Activated naive CD4-positive, alpha-beta T cell treated with Interleukin-2 at 50 U/mL for 16 hours (primary cell): ENCODE measurements at places on chromosomes 7 and 10.

- no peak for DNase-seq
Observed at GRCh38 chr7:151695951-151696541, 176.4 kb upstream of the RHEB start.

DNA sequence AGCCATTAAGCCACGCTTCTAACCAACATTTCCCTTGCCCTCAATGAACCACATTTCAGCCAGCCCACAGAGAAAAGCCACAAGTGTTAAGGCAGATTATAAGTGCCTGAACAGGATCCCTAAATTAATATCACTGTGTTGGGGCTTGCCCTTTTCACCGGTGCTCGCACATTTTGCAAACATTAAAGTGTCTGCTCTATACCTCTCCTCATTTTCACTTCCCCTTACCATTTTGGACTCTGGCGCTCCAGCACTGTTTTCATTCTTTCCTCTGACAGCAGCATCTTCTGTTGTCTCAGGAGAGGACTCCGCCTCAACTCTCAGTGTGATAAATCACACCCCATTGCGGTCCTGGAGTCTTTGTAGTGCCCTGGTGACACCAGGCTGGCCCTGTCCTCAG, 274.2 kb downstream of the BAMBI start:
- no peak for DNase-seq

GRCh38 chr10:96609510-96609909, 22.7 kb upstream of the TM9SF3 start:
- DNase-seq, result no peak

DNA sequence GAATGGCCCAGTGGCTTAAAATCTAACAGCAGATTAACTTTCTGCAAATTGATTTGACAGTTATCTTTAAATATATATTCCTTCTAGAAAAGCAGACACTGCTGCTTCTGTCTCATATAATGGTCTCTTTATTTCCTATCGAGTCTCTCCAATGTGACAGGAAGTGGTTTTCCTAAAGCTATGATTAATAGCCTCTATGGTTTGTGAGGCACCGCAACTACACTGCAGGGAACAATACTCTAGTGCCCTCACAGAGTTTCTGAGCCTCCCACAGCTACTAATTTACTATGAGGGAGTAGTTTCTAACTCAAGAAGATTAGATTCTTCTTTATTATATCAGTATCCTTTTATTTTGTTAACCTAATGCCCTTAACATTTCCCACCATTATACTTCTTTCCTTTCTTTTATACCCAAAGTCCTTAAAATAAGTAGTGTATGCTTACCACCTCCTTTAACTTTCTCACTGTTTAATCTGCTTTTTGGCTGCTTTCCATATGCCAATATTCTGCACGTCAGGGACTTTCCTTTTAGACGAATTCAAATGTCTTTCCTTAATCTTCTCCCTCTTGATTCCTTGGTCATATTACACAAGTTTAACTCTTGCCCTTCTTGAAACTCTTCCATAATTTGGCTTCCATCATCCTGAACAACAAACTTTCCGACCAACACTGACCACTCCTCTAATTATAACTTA, 23.8 kb upstream of the AHR start:
- DNase-seq, result peak; percentile 23

GRCh38 chr7:107322015-107322414, 147.8 kb upstream of the GPR22 start:
- no peak for DNase-seq

- DNase-seq, result no peak
Observed at GRCh38 chr10:22833781-22834180, 94.1 kb upstream of the ARMC3 start.

DNA sequence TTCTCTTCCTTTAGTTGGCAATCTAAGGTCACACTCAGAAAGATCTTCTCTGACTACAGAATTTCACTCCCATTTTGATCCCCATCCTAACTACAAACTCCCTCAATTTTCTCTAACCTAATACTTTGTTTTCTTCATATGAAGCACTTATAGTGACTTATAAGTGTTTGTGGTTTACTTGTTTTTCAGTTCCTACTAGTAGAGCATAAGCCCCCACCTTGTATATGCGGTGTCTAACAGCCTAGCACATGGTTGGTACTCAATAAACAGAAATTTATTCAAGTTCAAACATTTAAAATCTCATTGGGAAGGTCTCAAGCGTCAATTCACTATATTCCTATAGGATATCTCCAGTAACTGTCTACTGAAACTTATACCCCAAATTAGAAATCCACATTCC, 35.2 kb downstream of the ANKRD26 start:
- DNase-seq, result no peak

DNA sequence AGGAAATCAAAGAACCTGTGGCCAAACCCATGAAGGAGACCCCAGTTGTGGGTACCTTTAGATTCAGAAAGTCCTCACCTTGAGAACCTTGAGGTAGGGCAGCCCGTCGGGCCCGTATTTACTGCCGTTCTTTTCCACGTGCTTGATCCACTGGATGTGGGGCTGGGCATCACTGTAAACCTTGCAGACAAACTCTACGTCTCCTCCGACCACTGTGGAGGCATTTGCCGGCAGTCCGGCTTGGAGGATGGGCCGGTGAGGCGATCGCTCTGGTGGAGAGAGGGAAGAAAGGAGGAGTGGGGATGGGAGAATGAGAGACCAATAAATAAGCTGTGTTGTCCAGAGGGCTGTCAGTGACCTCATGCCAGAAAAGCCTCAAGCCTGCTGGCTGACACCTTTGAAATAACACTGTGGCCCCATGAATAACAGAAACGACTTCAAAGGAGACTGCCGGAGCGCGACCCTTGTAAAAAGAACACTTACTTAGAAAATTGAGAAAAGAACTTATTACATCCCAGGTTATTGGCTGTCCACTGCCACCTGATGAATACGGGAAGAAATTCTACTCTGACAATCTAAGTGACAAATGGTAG, 78.2 kb downstream of the FGFR2 start:
- no peak for DNase-seq

- no peak for DNase-seq
Observed at GRCh38 chr10:50362547-50363125, 111.3 kb upstream of the ASAH2 start.

- DNase-seq, result no peak
Observed at GRCh38 chr10:19290770-19291169, 242.2 kb downstream of the MALRD1 start.

DNA sequence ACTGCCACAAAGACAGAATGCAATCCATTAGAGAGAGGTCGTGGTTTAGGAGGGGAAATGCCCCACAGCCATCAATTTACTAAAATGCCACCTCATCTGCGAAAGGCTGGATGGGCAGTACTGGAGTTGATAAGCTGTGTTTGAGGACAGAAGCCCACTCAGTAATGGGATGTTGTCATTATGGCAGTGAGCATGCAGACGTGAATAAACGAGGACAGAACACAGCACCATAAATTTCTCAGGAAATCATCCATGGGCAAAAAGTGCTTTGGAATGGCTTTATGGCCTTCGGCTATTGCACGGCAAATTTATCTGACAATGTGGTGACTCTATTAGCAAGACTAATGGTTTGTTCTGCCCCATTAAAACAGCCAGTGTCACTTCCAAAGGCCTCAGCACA, 15.9 kb upstream of the C10orf53 start:
- DNase-seq, result no peak

- DNase-seq, result peak; percentile 66
Observed at GRCh38 chr10:126041804-126042231, 145.5 kb downstream of the FANK1 start.

DNA sequence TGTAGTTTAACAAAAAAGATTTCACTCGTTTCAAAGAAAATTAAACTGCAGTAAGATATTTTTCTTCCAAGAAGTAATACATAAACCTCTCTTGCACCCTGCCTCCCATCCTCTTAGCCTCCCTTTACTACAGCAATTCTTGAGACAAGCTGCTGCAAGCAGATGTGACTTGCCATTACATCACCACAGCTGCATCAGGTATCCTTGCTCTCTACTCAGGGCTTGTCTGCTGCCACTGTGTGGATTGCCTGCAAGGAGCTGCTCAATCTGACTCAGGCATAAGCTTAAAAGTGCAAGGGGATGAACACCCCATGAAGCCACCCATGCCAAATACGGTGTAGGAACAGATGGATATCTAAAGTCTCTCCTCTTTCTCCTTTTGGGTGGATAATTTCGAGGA, 609.9 kb downstream of the DNAJB9 start:
- no peak for DNase-seq

DNA sequence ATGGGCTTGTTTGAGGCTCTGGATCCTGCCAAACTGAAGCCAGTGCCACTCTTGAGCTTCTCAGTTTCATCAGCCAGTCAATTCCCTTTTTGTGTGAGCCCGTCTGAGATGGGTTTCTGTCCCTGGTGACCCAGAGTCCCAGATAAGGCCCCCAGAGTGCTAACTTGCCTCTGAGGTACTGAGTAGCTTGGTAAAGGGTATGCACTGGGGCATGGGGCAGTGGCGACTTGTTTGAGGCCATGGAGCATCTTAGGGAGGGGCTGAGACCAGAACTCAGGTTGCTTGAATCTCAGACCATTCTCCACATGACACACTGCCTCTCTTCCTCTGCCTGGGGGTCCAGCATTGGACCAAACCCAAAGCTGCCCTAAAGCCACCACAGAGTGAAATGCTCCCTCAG, 35.2 kb upstream of the NANOS1 start:
- DNase-seq, result no peak

- DNase-seq, result no peak
Observed at GRCh38 chr7:25619963-25620799, 391.9 kb upstream of the NPVF start.

DNA sequence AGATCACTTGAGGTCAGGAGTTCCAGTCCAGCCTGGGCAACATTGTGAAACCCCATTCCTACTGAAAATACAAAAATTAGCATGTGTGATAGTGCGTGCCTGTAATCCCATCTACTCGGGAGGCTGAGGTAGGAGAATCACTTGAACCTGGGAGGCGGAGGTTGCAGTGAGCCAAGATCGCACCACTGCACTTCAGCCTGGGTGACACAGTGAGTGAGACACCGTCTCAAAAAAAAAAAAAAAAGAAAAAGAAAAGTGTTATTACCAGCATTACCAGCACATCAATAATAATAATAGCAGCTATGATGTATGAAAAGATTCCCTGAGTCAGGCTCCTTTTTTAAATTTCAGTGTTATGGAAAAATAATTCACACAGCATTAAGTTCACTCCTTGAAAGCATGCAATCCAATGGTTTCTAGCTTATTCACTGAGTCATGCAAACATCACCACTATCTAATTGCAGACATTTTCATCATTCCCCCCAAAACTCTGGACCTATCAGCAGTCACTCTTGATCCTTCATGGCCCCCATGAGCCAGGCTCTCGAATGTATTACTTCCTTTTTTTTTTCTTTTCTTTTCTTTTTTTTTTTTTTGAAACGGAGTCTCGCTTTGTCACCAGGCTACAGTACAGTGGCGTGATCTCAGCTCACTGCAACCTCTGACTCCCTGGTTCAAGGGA, 228.4 kb downstream of the FANK1 start:
- no peak for DNase-seq

DNA sequence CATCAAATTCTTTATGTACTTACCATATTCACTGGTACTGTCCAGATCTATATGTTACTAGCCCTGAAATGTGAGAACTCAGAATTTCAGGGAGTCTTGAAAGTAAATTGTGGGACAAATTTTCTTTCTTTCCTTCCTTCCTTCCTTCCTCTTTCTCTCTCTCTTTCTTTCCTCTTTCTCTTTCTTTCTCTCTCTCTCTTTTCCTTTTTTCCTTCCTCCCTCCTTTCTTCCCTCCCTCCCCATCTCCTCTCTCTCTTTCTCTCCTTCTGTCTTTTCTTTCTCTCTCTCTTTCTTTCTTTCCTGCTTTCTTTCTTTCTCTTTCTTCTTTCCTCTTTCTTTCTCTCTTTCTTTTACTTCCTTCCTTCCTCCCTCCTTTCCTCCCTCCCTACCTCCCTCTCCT, 257.4 kb upstream of the CSTF2T start:
- no peak for DNase-seq

- no peak for DNase-seq
Observed at GRCh38 chr7:88540012-88540411, 219.5 kb upstream of the ZNF804B start.

- DNase-seq, result no peak
Observed at GRCh38 chr7:144379776-144380384, 23.6 kb downstream of the NOBOX start.

GRCh38 chr10:117942226-117942625, 104.5 kb downstream of the RAB11FIP2 start:
- DNase-seq, result no peak

- DNase-seq, result no peak
Observed at GRCh38 chr10:123245264-123245663, 91.1 kb downstream of the BUB3 start.

- peak; percentile 54 for DNase-seq
Observed at GRCh38 chr7:131556053-131556908, at the start of gene PODXL. Gene PODXL (minus strand): TSS chr7:131556628. CDS start chr7:131556359, 269 bp downstream.

DNA sequence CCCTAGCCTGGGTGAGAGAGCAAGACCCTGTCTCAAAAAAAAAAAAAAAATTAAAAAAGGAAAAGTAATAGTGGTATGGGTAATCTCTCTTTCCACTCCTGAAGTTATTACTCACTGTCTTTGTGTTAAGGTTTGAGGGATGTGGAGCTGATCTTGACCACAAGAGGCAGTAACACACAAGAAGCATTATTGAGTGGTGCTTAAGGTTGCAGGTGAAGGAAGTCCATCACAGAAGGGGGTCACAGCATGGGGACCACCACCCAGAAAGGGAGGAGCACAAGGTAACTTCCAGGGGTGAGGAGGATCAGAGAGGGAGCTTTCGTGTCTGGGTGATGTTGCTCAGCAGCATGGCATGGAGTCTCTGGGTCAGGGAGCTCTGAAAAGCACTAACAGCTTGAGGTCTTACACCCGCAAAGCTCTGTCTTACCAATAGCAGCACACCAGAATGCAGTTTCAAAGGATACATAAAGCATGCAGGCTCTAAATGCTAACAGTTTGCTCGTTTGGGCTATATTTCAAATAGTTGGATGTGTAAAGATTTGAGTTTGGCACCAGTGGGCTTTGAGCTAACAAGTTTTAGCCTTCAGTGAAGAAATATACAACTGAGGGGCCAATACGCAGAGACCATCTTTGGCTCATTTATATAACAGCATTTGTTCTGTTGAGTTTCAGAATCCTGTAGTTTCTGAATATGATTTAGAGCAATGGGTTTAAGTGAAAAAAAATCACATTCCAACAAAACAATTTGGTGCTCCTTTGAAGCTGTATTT, 100.4 kb upstream of the DNAJC1 start:
- no peak for DNase-seq

DNA sequence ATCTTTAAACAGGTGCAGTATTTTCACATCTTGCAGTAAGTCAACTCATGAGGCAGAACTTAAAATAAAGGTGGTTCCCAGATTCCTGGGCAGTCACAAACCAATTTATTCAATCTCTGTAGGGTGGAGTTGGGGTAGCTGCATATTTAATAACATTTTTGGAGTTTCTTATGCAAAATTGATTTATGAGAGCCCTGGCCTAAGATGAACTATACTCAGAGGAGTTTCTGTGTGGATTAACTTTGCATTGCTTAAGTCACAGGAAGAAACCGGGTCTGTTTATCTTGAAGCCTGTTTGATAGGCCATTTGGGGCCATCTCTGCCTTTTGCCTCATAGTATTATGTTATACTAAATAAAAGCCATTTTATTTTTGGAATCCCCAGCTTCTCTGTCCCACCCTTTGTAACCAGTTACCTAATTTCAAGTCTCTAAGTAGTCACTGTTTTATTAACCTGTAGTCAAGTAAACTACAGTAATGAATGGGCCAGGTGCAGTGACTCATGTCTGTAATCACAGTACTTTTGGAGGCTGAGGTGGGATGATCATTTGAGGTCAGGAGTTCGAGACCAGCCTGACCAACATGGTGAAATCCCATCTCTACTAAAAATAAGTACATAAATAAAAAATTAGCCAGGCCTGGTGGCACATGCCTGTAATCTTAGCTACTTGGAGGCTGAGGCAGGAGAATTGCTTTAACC, 104.4 kb upstream of the FAM3C start:
- peak; percentile 2 for DNase-seq

GRCh38 chr10:11236234-11236633, 218.6 kb downstream of the CELF2 start:
- peak; percentile 39 for DNase-seq
